Nephron progenitor cell (in vitro differentiated cells): ENCODE measurements at places on chromosomes 13 and 19.
A peak's percentile ranks its signal among the peaks of the same experiment; 100 is the strongest.

GRCh38 chr19:39602224-39602623, at the start of gene LGALS13:
Gene LGALS13, plus strand, starts transcription at chr19:39602524. Its CDS starts 45 bp downstream, at chr19:39602569.
- peaks cover 44% of the 10 kb centered on the region for H3K27me3 ChIP-seq
- DNase-seq = no peak
- H3K4me3 ChIP-seq = no peak within 1 kb of the TSS
- H3K36me3 ChIP-seq = no peaks in the 10 kb centered on the region
- no peak within 1 kb of the TSS for H3K27ac ChIP-seq

- H3K4me1 ChIP-seq = no peaks in the 10 kb centered on the region
- no peaks in the 10 kb centered on the region for H3K27me3 ChIP-seq
- DNase-seq = no peak
- H3K27ac ChIP-seq = no peak overlapping the region
- no peak overlapping the region for H3K4me3 ChIP-seq
These were observed 44.8 kb downstream of the USP12 start for GRCh38 chr13:27126859-27127258.

GRCh38 chr19:646779-647565, 7.3 kb downstream of the FGF22 start:
- H3K4me1 ChIP-seq = no peaks in the 10 kb centered on the region
- DNase-seq = no peak
- peaks cover 10% of the 10 kb centered on the region for H3K36me3 ChIP-seq
- no peaks in the 10 kb centered on the region for H3K27me3 ChIP-seq

DNA sequence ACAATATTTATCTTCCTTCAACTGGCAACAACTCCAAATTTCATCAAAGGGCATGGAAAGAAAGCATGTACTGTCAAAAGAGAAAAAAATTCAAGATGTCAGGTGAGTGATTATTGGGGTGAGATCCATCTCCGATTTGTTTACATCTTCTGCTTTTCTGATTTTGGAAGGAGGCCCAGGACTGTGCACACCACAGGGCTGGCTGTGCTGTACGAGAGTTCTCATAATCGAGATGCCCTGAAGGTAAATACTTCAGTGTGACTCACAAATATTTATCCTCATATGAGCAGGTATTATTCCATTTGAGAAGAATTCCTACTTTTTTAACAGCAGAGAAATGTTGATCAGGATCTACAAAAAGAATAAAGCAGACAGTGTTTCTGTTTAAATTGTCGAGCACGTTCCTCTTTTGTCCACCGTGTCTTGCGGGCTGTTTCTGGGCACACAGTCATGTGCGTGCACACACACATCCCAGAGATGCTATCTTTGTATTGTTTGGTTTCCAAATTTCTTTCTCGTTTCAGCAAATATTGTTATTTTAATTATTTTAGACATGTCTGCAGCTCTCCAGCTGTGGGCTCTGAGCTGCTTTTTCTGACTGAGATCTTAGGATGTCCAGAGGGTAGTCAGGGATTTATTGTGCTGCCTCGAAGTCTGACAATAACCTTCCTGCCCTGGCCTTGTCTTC, 103.8 kb downstream of the KL start:
- H3K4me1 ChIP-seq = peaks cover 23% of the 10 kb centered on the region
- DNase-seq = no peak
- H3K36me3 ChIP-seq = peaks cover 7% of the 10 kb centered on the region
- no peak overlapping the region for H3K27ac ChIP-seq
- peaks cover 4% of the 10 kb centered on the region for H3K27me3 ChIP-seq
- H3K4me3 ChIP-seq = no peak overlapping the region

DNA sequence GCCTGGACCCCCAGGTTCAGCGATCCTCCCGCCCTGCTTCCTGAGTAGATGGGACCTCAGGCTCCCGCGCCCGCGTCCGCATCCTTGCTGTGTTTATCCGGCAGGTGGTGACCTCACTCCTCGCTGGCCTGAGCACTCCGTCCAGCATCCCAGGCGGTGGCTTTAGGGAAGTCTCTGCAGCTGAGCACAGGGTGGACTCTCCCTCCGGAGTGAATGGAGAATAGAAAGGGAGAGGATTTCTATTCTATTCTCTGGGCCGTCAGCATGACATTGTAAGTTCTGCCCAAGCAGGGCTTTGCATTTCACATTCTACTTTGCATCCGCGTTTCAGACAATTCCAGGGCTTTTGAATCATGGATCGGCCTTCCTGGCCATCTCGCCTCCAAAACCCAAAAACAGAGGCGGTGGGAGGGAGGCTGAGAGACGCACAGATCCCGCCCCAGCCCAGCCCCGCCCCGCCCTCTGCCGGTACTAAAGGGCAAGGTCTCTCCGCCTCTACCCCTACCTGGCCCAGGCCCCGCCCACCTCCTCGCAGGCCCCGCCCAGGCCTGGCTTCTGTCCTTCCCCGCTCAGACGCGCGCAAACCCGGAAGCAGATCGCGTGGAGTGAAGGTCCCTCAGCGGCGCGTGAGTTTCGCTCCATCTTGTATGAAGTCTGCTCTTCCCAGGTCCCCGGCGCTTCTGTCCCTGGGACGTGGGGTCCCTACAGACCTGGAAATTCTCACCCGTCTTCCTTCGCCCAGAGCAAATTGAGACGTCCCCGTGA, at the start of gene ZNF525:
TSS of gene ZNF525 (plus strand) at position 572 of the 765 bp plus-strand sequence. CDS start 6,577 bp downstream, outside the sequence.
- peak within 1 kb of the TSS; percentile 92 for H3K4me3 ChIP-seq
- H3K27me3 ChIP-seq = peaks cover 24% of the 10 kb centered on the region
- H3K36me3 ChIP-seq = no peaks in the 10 kb centered on the region
- peak within 1 kb of the TSS; percentile 90 for H3K27ac ChIP-seq

DNA sequence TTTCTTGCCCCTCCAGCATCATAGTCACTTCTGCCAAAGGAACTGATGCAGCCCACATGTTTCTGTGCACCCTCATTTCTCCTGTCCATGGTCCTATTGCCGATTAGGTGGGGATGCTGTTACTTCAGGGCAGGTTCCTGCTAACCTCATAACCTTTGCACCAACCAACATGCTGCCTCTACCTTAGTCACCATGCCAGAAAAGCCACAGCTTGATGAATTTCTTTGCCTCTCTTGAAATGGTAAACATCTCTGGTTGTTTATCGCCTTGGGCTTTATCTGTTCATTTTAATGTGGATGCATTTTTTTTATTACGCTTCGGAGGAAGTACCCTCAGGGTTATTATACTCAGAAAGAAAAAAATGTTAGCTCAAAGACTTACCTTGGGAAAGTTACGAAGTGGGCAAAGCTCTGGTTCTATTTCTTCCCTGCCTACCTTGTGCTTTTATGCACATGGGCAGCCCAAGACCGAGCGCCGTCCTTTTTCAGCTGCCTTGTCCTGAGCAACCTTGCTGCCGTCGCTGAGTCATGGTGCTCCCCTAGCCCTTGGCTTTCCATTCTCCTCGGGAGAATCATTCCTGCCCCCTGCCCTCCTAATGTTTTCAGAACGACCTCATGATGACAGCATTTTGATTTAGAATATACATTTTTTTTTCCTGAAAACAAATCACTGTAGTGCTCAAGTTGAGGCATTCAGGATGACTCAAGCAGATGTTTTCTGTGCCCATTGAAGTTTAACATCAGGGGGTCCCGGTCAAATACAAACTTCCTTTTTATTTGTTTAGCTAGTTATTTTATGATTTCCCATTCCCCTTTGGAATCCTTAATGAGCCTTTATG, 280.0 kb downstream of the SHISA2 start:
- DNase-seq = no peak
- no peaks in the 10 kb centered on the region for H3K36me3 ChIP-seq

DNA sequence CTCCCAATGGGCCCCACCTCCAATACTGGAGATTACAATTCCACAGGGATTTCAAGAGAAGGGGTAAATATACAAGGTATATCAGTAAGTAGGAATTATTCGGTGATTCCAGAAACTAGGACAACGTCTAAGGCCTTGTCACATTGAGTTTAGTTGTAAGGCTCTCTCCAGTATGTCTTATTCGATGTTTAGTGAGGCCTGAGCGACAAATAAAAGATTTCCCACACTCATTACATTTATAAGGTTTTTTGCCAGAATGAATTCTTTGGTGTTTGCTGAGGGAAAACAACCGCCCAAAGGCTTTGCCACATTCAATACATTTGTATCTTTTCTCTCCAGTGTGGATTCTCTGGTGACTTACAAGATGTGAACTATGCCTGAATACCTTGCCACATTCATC, 19.1 kb upstream of the ZNF841 start:
- no peak overlapping the region for H3K27ac ChIP-seq
- H3K4me1 ChIP-seq = no peaks in the 10 kb centered on the region
- H3K36me3 ChIP-seq = peaks cover 91% of the 10 kb centered on the region
- H3K27me3 ChIP-seq = no peaks in the 10 kb centered on the region
- H3K4me3 ChIP-seq = no peak overlapping the region

DNA sequence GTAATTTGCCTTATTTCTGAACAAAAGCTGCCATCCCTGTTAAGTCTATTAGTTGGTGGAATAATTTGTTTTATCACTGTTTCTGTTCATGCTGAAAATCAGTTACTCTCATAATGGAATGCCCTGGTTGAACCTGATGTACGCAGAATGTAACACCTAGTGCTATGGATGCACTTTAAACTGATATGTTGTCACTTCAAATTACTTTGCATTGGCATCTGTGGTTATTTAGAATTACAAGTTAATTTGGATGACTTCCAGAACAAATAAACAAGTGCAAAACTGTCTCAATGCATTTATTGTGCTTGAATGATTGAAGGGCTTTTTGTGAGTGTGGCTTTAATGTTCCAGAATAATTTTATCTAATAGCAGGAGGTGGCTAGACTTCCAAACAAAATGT, 368.2 kb upstream of the SLITRK5 start:
- H3K4me3 ChIP-seq = no peak overlapping the region
- DNase-seq = no peak
- H3K27me3 ChIP-seq = no peaks in the 10 kb centered on the region
- no peaks in the 10 kb centered on the region for H3K36me3 ChIP-seq
- no peaks in the 10 kb centered on the region for H3K4me1 ChIP-seq

- H3K27me3 ChIP-seq = peaks cover 8% of the 10 kb centered on the region
- H3K4me3 ChIP-seq = peak overlapping the region; percentile 34
- H3K36me3 ChIP-seq = no peaks in the 10 kb centered on the region
- no peak overlapping the region for H3K27ac ChIP-seq
- peaks cover 15% of the 10 kb centered on the region for H3K4me1 ChIP-seq
These were observed 25.0 kb upstream of the FXYD3 start for GRCh38 chr19:35090506-35091214.

- H3K36me3 ChIP-seq = peaks cover 56% of the 10 kb centered on the region
- peak within 1 kb of the TSS; percentile 97 for H3K4me3 ChIP-seq
- peaks cover 16% of the 10 kb centered on the region for H3K27me3 ChIP-seq
- H3K27ac ChIP-seq = no peak within 1 kb of the TSS
These were observed at the start of gene ZNF112 for GRCh38 chr19:44356383-44357111. Gene ZNF112, minus strand, starts transcription at chr19:44356680. Its CDS starts 16,141 bp downstream, at chr19:44340539.

GRCh38 chr13:101982903-101983302, 418.9 kb downstream of the FGF14 start:
- H3K36me3 ChIP-seq = no peaks in the 10 kb centered on the region
- no peak overlapping the region for H3K4me3 ChIP-seq
- H3K4me1 ChIP-seq = no peaks in the 10 kb centered on the region
- DNase-seq = no peak
- H3K27me3 ChIP-seq = no peaks in the 10 kb centered on the region

GRCh38 chr13:100566543-100566942, 22.0 kb downstream of the GGACT start:
- no peak for DNase-seq
- H3K27ac ChIP-seq = peak overlapping the region; percentile 62
- peaks cover 5% of the 10 kb centered on the region for H3K4me1 ChIP-seq
- H3K4me3 ChIP-seq = no peak overlapping the region

- no peak overlapping the region for H3K4me3 ChIP-seq
- peaks cover 4% of the 10 kb centered on the region for H3K27me3 ChIP-seq
- peaks cover 25% of the 10 kb centered on the region for H3K36me3 ChIP-seq
- peak overlapping the region; percentile 85 for H3K27ac ChIP-seq
- DNase-seq = no peak
These were observed 17.9 kb downstream of the DNM2 start for GRCh38 chr19:10735741-10736140.

DNA sequence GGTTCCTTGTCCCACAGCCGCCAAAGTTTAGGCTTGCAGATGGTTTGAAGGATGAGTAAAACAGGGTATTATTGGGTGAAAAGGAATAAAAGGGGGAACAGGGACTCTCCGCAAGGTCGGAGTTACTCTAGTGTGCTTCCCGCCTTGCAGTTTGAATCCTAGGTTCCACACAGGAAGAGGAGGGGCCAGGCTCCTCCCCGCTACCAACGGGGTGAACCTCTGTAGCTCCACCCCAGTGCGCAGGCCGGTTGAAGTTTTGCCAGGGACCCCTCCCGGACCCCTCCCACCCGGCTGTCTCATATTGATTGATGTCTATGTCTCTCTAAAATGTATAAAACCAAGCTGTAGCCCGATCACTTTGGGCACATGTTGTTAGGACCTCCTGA, 11.6 kb upstream of the GTF2F2 start:
- peak; percentile 16 for DNase-seq
- no peaks in the 10 kb centered on the region for H3K36me3 ChIP-seq
- H3K27me3 ChIP-seq = peaks cover 10% of the 10 kb centered on the region
- no peak overlapping the region for H3K27ac ChIP-seq
- no peak overlapping the region for H3K4me3 ChIP-seq

DNA sequence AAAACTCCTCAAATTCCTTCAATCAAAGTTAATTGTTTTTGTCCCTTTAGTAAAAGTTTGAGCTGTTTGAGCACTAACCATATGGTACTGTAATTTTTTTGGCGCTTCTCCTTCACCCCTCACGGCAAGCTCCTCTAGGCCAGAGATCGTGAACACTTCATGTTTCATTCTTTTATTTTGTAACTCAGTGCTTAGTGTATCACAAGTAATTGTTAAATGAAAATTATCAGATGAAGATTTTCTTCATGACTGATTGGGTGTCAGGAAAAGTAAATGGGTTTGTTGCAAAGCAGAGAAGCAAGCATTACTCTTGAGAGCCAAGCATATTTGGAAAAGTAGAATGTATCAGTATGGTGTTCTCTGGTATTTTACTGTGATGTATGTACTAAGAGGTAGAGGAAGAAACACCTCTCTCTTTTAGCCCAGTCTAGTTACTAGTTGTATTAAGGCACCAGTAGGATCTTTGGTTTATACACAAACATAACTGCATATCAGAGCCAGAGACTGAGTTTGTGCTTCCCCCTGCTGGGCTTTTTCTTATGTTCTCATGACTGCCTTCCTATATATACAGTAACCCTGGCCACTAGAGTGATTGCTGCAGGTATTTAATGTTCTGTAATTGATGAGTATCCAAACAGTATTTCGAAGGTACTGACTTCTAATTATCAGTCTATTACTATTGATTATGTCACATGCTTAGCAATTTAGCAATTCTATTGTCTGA, 202.3 kb upstream of the KLHL1 start:
- DNase-seq = peak; percentile 18
- H3K36me3 ChIP-seq = no peaks in the 10 kb centered on the region
- no peak overlapping the region for H3K4me3 ChIP-seq
- H3K27me3 ChIP-seq = no peaks in the 10 kb centered on the region
- H3K27ac ChIP-seq = no peak overlapping the region
- H3K4me1 ChIP-seq = no peaks in the 10 kb centered on the region

- DNase-seq = no peak
- H3K4me1 ChIP-seq = no peaks in the 10 kb centered on the region
- H3K27me3 ChIP-seq = peaks cover 4% of the 10 kb centered on the region
- no peaks in the 10 kb centered on the region for H3K36me3 ChIP-seq
- H3K27ac ChIP-seq = no peak overlapping the region
These were observed 930.8 kb downstream of the SLITRK5 start for GRCh38 chr13:88601949-88602348.

GRCh38 chr13:30418717-30419459, 3.4 kb upstream of the UBE2L5 start:
- H3K27me3 ChIP-seq = peaks cover 40% of the 10 kb centered on the region
- peaks cover 45% of the 10 kb centered on the region for H3K4me1 ChIP-seq
- peak overlapping the region; percentile 45 for H3K27ac ChIP-seq
- no peak for DNase-seq
- no peaks in the 10 kb centered on the region for H3K36me3 ChIP-seq
- no peak overlapping the region for H3K4me3 ChIP-seq
